ENCODE measurements at places on chromosomes 5 and 9.

DNA sequence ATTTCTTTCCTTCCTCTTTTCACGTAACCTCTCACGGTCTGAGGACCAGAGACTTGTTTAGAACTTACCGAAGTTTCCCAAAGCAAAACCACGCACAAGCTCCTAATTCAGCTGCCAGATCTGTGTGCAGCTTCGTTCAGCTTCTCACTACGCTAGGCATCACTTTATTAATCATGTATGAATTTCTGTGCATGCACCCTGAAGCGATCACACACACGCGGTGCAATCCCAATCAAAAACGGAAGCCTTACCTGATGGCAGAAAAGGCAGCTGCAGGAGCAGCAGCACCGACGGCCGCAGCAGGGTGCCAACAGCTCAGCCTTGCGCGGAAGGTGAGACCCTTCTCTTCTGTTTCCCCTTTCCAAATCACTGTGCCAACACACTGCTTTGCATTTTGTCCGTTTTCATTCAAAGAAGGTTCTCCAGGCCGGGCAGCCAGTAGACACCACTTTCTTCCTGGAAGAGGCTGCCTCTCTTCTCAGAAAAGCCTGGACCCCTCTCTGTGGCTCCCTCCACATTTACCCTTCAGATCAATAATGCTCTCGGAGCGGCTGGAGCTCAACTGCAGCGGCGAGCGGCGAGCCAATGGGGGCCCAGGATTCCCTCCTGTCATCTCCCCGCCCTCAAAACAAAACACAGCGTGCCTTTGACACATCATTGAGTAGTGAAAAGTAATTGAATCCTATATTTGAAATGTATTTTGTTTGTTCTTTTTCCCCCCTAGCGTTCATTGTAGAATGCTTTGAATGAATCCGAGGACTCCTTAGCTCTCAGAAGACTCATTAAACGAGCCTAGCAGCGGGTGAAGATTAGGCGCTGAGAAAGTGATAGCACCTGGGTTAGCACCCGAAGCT is at the start of gene CDH12:
CDH12 (minus strand) TSS at position 538 of the 854 bp plus-strand sequence.
- DNase-seq, result no peak

GRCh38 chr9:127940593-127940992 is 2.9 kb upstream of the DPM2 start:
- no peak for DNase-seq

DNA sequence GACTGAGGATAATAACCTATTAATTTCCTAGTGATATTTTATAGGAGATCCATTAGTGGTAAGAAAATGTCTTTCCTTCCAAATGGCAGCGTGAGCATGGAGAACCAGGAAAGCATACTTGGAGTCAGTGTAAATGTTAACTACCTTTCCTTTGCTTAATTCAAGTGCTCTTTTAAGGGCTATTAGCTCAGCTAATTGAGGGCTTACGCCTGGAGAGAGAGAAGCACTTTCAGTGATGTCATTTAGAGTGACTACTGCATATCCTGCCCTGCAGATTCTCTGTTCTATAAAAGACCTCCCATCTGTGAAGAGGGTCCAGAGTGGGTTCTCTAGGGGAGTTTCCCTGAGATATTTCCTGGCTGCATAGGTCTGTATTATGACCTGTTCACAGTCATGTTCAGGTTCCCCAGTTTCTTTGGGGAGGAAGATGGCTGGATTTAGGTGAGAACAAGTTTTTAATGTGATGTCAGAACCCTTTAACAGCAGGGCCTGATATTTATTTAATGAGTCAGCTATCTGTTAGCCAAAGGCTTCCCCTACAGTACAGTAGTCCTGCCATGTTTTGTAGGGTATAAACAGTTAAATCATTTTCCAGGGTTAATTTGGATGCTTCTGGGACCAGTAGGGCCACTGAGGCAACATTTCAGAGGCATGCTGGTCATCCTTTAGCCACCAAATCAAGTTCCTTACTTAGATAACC is 89.6 kb downstream of the TRIM36 start:
- DNase-seq, result no peak

DNA sequence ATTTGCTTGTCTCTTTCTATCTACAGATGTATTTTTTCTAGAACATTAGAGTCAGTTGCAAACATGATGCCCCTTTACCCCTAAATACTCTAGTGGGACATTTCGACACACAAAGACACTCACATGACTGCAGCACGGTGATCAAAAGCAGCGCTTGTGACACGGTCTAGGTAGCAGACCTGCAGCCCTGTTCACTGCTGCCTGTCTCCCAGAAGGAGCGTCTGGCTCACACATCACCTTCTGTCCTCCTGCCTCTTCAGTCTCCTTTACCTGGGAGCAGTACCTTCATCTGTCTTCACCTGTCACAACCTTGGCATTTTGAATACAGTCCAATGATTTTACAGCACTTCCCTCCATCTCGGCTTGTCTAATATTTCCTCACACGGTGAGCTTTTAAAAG is 51.9 kb upstream of the SH3PXD2B start:
- peak; percentile 19 for DNase-seq

GRCh38 chr5:132905938-132906337 is 32.5 kb downstream of the LEAP2 start:
- no peak for DNase-seq

DNA sequence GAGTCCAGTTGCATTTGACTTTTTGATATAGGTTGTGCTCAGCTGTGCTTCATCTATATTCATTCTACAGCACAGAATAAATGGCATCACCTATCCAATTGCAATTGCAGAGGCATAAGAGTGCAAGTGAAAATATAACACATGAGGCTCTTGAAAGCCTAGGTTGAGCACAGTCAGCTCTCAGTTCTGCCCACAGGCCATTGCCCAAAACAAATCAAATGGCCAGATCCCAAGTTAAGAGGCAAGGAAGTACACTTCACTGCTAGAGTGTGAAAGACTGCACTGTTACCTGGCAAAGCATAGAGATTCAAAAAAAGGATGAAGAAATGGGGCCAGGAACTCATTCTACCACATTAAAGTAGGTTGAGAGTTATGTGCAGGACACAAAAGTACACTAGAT is 305.5 kb upstream of the SEMA6A start:
- no peak for DNase-seq

DNA sequence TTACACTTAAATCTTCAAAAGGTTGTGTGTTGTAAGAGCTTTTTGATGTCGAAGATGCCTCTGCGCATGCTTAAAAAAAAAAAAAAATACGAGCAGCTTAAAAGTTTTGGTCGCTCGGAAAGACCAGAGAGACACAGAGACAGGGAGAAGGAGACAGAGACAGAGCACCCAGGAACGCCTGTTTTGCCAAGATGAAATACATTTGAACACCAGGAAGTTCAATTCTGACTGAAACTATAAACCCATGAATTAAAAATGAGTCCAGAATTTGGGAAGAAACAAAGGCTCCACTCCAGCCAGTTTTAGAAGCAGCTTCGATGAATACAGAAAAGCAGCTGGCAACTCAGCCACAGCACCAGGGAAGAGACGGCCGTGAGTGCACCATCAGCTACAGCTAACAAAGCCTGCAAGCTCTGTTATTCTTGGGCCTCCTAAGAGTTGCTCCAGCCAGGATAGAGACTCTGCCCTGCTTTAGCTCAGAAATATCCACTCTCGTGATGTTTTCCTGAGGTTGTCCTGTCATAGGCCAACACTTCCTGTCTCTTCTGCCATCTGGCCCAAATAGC is 2.5 kb upstream of the ZNF474 start:
- DNase-seq, result peak; percentile 22

GRCh38 chr9:72540348-72540873 is 19.0 kb downstream of the TMC1 start:
- no peak for DNase-seq

- no peak for DNase-seq
Observed at GRCh38 chr5:154176181-154176580, 14.4 kb upstream of the GALNT10 start.

GRCh38 chr5:163569284-163569683 is 63.9 kb downstream of the MAT2B start:
- no peak for DNase-seq

- no peak for DNase-seq
Observed at GRCh38 chr5:141783947-141784296, 94.3 kb downstream of the PCDH1 start.

DNA sequence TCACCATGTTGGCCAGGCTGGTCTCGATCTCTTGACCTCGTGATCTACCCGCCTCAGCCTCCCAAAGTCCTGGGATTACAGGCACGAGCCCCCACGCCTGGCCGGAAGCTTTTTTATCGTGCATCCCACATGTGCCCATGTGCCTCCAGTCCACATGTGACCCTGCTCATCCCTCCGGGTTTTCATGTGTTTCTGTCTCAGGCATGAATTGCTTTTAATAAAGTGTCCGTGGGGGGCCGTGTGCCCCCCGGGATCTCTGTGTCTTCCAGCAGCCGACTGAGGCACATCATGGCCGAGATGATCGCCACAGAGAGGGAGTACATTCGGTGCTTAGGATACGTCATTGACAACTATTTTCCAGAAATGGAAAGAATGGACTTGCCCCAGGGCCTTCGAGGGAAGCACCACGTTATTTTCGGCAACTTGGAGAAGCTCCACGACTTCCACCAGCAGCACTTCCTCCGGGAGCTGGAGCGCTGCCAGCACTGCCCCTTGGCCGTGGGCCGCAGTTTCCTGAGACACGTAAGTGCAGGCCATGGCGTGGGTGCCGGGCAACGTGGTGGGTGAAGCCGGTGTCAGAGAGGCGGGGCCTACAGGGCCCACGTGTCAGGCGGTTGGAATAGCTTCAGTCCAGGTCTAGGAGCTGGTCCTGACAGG is 22.1 kb upstream of the LRRC14B start:
- peak; percentile 85 for DNase-seq

GRCh38 chr9:96058218-96058617 is 182.7 kb downstream of the ERCC6L2 start:
- DNase-seq, result no peak

GRCh38 chr5:39256477-39257235 is 37.3 kb upstream of the FYB1 start:
- DNase-seq, result no peak

GRCh38 chr5:156361436-156362109 is 34.6 kb downstream of the SGCD start:
- DNase-seq, result no peak

- DNase-seq, result no peak
Observed at GRCh38 chr9:113868501-113868900, 7.6 kb upstream of the ZNF618 start.

GRCh38 chr5:114335391-114335790 is 26.5 kb upstream of the KCNN2 start:
- DNase-seq, result no peak

DNA sequence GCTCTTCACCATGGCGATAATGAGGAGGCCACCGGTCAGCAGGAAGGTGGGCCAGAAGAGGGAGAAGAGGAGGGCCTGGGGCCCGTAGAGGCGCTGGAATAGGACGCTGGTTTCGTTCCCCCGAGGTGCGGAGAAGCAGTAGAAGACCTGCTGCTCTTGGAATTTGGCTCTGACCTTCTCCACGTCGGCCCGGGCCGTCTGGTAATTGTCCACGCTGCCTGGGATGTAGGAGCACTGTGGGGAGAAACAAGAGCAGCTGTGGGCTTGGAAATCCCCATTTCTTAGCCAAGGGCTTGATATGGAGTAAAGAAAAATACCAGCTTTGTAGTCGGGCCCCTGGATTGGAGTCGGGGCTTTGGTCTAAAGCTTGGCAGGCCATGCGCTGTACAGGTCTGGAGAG is 10.4 kb downstream of the KCNMB1 start:
- DNase-seq, result no peak

- DNase-seq, result no peak
Observed at GRCh38 chr5:93777620-93778019, 36.2 kb upstream of the POU5F2 start.

Data from ovary (tissue), 10 donors.